Globus pallidus (tissue), 1 donor: ENCODE measurements at places on chromosomes 1 and 21.

GRCh38 chr1:230735447-230735846 is 11.7 kb upstream of the CAPN9 start:
- DNase-seq, result no peak

DNA sequence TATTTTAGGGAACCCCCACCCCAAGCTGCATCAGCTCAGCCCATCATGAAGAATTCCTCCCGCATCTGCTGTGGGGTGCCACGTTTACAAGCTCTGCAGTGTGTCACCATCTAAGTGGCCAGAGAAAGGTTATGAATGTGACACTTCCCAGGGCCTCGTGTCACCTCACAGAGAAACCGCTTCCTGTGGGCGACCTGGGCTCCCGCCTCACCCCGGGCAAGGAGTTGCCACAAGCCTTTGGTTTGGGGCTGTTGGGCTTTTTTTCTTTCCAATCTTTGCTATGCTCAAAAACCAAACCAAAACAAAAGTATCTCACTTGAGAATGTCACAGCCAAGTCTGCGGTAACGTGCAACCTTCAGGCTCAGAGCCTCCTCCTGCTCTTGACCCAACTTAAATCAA is 82.1 kb upstream of the ARHGEF16 start:
- no peak for DNase-seq

DNA sequence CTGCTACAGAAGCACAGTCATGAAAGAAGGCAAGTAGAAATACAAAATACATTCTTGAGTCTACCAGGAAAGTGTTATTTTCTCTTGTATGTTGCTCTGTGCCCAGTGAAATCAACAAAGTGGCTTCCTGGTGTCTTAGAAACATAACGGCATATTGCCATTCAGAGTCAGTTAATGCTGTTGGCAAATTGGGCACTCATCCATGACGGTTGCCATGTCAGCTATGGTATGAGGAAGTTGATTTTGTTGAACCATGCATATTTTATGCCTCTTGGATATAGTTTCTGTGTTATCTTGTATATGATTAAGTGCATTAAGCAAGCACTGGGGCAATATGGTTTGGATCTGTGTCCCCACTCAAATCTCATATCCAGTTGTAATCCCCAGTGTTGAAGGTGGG is 153.1 kb upstream of the CXADR start:
- DNase-seq, result no peak

- DNase-seq, result no peak
Observed at GRCh38 chr1:231571904-231572303, 43.4 kb downstream of the TSNAX start.

- DNase-seq, result no peak
Observed at GRCh38 chr1:202245391-202245790, 51.8 kb downstream of the LGR6 start.

DNA sequence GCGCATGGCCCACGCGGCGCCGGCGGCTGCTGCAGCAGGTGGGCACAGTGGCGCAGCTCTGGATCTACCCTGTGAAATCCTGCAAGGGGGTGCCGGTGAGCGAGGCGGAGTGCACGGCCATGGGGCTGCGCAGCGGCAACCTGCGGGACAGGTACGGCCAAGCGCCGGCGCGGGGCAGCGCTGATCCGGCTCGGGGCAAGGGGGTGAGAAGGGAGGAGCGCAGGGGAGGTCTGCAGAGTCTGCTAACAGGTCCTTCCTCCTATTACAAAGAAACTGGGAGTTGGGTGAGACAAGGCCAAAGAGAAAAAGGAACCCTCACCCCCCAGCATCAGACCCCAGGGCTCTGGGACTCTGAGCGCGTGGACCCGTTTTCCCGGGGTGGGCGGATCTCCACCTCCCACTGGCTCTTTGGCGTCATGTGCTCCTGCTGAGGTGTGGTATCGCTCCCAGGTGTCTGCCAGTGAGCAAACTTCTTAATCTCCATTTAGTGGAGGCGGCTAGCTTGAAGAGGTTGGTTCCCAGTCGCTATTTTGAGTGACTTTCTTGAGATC is 431 bp downstream of the MTARC1 start:
- DNase-seq, result no peak
